ENCODE measurements at places on chromosomes 12 and 14.

DNA sequence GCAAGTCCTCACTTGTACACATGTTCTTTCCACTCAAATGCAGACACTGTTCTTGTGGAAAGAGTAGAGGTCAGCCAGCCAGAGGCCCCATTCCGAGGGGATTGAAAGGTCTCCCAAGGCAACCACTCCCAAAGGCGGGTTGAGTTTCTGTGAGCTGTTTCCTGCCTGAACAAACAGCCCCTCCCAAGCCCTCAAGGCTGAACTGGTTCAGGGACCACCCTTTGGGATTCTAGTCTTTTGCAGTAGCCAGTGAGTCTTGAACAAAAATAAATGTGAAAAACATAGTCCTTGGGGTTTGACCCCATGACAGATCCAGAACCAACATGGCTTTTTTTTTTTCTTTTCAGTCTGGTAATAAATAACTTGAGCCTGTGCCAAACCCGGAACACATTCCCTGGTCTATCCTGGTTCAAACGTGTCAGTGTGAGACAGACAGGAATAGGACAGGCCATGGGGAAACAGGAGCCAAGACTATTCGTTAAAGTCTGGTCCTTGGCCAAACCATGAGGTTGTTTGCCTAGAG, 17.6 kb upstream of the STK38L start:
- DNase-seq = no peak

GRCh38 chr14:45947830-45948229, 694.8 kb upstream of the MIS18BP1 start:
- DNase-seq = no peak

DNA sequence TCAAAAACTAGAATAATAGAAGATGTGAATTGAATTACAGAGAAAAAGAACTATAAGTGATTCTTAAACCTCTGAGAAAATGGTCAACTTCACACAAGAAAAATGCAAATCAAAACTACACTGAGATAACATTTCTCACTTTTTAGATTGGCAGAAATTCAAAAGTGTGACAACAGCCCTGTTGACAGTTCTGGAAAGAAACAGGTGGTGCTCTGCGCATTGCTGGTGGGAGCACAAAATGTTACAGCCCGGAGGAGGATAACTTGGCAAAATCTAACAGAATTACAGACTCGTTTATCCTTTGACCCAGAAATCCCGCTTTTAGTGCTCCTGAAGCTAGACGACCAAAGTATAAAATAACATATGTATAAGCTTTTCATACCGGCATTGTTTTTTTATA, 222.5 kb upstream of the CNTN1 start:
- no peak for DNase-seq

DNA sequence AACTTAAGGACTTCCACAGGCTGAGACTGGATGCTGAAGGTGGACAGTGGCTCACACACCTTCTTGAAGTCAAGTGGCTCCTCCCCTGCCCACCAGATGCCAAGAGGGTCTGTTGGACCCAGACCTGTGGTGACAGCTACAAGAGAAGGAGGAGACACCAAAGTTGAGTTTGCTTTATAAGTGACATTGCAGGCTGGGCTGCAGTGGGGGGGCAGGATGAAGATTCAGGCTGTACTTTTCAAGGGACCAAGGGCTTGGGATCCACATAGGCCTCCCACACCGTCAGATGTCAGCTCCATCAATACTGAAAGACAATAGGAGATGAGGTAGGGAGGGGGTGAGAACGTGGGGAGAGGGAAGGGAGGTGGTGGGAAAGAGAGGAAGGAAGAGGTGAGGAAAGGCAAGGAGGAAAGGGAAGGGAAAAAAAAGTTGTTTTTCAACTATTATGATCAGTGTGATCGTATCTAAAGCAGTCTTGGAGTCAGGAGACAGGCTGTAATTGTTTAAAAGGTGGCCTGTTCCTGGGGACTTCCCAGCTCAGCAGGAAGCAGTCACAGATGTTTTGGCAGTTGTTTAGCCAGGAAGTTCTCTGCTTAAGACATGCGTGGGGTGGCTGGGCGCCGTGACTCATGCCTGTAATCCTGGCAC, 84.1 kb upstream of the RESF1 start:
- DNase-seq = peak; percentile 82

DNA sequence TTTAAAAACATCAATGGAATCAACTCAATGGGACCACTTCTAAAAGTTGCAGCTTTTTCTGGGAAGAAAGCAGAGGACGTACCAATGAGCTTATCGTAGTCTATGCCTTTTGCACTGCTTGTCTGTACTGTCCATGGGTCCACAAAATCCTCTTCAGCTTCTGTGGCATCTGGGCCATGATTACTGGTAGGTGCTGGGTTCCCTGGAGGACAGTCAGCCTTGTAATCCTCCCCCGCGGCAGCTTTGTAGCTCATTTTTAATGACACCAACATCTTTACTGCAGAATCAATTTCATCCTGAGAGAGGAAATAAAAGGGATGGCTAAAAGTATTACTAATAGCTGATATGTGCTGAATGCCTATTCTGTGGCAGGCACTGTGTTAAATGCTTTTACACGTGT, 38.5 kb downstream of the SLC25A47 start:
- DNase-seq = no peak

GRCh38 chr14:44404036-44404435, 103.0 kb downstream of the FSCB start:
- DNase-seq = no peak

DNA sequence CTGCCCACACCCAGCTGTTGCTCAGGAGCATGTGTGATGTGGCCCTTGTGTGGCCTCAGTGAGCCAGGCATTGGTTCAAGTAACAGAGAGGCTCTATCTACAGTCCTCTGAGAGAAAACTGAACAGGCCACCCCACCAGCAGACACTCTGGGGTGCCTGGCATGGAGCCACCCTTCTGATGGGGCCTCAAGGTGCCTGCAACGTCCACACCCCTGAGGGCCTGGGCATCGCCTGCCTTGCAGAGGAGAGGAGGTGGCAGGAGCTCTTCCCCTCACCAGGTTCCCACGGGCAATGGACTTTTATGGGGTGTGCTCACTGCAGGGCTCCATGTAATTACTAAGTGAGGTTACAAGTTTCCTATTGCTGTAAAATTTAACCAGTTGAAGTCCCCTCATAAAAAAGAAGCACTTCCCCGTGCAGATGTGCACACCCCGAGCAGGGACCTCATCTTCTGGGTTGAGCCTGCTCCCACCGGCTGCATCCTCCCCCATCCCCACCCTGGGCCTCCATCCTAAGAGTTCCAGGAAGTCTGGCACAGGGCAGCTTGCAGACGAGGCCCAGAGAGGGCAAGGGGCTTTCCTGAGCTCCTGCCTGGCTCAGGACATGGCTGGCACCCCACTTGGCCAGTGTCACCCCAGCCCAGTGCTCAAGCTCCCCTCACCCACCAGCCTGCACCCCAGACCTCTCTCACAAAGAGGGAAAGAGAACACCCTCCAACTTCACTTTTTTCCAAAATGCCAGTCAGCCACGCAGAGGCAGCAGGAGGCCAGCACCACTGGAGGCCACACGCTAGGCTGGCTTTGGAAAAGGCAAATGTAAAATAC, 270.4 kb upstream of the RTL1 start:
- no peak for DNase-seq

DNA sequence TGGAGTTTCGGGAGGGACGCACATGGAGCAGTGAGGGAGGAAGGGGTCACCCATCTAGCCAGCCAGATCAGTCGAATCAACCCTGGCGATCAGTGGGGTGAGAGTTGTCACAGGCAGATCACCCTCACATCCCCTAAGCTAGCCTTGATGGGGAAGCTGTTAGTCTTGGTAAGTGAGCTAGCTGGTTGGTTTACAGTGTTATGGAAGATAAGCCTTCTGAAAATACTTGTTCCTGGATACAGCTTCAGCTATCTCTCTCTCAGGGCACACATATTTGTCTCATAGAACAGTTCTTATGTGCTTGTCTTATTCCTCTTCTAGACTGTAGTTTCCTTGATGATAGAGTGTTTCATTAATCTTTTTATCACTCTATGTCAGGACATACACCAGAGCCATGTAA, 26.2 kb upstream of the MANSC4 start:
- no peak for DNase-seq

- peak; percentile 72 for DNase-seq
Measured at GRCh38 chr12:121796855-121797751, 3.6 kb upstream of the RHOF start.

DNA sequence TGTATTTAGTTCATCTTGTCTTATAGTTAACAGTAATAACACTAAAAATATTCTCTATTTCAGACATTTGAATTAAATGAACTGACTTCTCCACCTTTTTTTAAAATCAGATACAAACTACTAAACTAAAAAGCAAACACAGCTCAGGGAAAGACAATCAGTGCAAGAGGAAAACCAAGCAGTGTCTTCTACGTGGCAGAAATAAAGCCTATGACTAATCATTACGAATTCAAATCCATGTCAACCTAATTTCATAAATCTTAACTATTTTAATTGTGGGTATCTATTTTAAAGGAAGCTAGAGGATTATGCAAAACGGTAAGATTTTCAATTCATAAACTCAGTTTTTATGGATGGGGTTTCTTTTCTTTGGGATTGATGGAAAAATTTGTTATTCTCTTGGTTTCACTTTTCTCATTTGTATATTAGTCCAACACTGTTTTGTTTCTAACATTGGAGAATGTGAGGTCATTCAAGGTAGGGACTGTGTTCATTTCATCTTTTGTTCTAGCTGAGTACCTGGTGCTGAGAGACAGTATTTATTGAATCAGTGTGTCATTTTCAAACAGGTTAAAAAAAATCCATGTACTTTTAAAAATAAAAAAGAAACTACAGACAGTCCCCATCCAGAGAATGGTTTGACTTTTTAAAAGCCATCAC, 12.8 kb upstream of the PALS1 start:
- DNase-seq = no peak

DNA sequence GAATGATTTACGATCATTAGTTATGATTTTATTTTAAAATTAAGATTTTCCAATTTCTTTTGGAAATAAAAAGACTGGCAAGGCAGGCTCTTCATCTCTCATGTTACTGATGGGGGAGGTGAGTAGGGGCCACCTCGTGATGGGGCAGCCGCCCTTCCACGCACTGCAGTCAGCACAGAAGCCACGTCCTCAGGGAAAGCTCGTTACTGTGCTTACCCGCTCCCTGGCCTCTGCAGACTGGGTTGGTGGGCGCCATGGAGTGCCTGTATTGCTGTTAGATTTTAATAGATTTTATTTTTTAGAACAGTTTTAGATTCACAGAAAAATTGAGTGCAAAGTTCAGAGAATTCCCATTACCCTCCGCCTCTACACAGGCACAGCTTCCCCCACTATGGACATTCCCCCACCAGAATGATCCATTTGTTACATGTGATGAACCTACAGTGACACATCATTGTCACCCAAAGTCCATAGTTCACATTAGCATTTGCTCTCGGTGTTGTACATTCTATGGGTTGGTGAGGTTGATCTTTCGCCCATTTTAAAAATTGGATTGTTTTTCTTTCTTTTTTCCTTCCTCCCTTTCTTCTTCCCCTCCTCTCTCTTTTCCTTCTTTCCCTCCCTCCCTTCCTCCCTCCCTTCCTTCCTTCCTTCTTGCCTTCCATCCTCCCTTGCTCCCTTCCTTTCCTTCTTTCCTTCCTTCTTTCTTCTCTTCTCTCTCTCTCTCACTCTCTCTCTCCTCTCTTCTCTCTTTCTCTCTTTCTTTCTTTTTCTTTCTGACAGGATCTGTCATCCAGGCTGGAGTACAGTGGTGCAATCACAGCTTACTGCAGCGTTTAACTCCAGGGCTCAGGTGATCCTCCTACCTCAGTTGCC, 30.7 kb downstream of the ADGRD1 start:
- DNase-seq = no peak

- peak; percentile 64 for DNase-seq
Measured at GRCh38 chr12:92059960-92060359, 85.7 kb downstream of the BTG1 start.

Measured in inflammatory macrophage (primary cell).